Activated CD8-positive, alpha-beta T cell treated with anti-CD3 and anti-CD28 coated beads for 36 hours (primary cell): ENCODE measurements at places on chromosomes 7 and 10.

DNA sequence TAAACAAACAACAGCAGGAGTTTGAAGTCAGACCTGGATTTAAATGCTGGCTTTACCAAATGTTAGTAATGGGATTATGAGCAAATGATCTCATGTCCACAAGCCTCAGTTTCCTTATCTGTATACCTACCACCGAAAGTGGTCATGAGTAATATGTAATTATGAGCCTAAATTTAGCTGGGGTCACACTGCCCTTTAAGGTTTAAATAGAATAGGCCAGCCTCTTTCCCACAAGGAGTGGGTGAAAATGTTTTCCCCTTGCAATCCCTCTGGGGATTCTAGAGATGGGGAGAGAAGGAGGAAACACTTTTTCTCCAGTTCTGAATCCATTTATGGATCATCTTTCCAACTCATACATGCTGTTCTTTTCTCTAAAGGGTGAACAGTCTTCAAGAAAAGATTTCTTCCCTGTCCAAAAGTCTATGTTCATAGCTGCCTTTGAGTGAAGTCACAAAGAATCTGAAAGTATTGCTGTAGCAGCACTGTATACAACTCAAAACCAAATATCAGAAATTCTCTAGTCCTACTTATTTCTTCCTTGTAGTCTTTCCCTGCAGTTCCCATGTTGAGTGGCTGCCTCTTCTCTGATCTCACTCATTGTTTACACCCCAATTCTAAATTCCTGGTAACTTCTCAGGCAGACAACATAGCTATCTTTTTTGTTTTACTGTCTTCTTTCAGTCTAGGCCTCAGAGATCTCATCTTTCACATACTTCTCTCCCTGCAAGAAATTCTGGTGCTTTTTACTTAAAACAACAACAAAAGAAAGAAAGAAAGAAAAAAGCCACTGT is 7.4 kb upstream of the TSPAN12 start:
- no peak for DNase-seq

- DNase-seq: no peak
These were observed 334.0 kb upstream of the LRRTM3 start for GRCh38 chr10:66591865-66592264.

DNA sequence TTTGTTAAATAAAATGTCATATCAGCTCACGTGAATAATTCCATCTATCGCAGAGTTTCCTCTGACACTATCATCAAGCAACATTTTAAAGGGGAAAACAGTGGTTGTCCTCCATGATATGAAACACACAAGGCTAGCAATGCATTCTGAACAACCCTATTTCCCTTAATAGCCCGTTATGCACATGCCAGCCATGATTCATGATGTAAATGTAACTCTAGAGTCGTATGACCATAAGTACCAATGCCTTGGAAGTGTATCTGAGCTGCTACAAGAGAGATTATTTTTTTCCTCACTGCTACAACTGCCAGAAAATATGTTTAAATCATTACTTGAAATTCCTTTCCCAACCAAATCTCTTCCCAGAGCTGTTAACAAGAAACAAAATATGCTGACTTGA is 159.4 kb downstream of the GRM8 start:
- DNase-seq: no peak

DNA sequence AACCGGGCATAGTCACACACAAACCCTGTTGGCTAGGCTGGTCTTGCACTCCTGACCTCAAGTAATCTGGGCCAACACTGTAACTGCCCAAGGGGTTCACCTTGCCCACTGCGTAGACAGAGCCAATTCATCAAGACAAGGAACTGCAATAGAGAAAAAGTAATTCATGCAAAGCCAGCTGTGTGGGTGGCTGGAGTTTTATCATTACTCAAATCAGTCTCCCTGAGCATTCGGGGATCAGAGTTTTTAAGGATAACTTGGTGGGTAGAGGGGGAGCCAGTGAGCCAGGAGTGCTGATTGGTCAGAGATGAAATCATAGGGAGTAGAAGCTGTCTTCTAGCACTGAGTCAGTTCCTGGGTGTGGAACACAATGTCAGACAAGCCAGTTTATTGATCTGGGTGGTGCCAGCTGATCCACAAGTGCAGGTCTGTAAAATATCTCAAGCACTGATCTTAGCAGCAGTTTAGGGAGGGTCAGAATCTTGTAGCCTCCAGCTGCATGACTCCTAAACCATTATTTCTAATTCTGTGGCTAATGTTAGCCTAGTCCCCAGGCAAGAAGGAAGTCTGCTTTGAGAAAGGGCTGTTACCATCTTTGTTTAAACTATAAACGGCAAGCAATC is 15.6 kb upstream of the FXYD4 start:
- peak; percentile 14 for DNase-seq

GRCh38 chr7:114842551-114843065 is 79.3 kb upstream of the MDFIC start:
- no peak for DNase-seq

DNA sequence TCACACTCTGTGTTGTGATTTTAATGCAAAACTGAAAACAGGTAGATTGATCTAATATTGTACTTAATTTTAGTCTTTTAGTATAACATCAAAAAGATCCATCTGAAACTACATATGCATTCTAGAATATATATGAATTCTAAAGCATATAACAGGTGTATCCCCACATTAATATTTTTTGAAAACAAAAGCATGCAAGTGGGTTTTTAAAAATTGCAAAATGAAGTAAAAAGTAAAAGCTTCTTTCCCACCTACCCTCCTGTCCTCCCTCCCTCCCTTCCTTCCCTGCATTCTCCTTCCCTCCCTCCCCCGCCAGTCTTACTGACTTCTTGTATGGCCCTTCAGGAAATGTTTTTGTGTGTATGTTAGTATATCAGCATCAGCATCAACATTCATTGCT is 14.6 kb upstream of the STMP1 start:
- no peak for DNase-seq

DNA sequence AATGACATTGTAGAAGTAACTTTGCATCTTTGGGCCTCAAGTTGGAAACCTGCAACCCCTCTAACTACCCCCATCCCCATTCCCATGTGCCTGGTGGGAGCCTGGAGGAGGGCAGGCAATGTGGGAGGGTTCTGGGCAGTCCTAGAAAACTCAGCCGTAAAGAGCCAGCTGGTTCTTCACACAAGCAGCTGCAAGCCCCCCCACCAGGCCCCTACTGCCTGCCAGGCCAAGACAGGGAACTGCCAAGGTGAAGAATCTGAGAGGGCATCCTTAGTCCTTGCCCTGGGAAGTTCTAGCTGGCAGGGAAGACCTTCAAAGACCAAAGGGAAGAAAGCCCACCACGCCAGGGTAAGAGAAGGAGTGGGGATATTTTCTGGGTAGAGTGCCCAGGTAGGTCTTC is 12.2 kb upstream of the INMT start:
- DNase-seq: no peak

GRCh38 chr7:103075337-103075918 is 488 bp downstream of the ARMC10 start:
- peak; percentile 94 for DNase-seq

DNA sequence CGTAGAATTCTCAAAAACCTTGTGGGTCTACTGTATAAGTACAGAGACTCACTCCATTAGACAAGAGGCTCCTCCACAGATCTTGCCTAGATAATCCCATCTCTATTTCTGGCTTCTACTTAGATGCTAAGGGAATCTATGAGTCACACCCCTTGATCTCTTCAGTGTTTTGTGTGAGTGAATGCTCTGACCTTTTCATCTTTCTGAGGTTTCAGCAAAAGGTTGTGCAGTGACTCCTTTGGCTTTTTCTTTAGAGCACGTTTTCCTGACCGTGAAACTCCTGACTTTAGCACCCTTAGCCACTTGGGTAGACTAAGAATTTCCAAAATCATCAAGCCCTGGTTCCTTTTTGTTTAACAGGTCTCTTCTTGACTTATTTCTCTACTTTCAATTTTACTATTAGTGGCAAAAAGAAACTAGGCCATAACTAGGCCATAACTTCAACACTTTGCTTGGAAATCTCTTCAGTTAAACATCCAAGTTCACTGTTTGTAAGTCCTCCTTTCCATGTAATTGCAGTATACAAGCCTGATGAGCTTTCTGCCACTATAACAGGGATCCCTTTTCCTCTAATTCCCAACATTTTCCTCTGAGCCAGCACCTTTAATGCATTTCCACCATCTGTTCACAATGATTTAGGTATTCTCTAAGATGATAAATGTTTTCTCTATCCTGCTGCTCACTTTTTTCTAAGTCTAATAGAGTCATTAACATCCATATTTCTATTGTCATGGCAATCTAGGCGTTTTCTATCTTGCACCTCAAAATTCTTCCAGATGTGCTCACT is 19.4 kb downstream of the COPG2 start:
- DNase-seq: peak; percentile 44

GRCh38 chr10:10533437-10533836 is 484.2 kb upstream of the CELF2 start:
- DNase-seq: no peak

- DNase-seq: no peak
These were observed 323.5 kb downstream of the PHF14 start for GRCh38 chr7:11297126-11297625.

GRCh38 chr7:132545756-132546155 is 30.5 kb downstream of the PLXNA4 start:
- no peak for DNase-seq

- DNase-seq: peak; percentile 67
These were observed 73.9 kb upstream of the PDGFA start for GRCh38 chr7:593324-594115.
